ENCODE measurements at places on chromosomes 12 and 14.

GRCh38 chr12:464484-465267 lies 4.9 kb downstream of the B4GALNT3 start:
- DNase-seq: peak; percentile 56

GRCh38 chr12:6978611-6979011 lies 7.9 kb downstream of the EMG1 start:
- no peak for DNase-seq

- no peak for DNase-seq
These were observed 234.9 kb downstream of the KTN1 start for GRCh38 chr14:55814873-55815272.

DNA sequence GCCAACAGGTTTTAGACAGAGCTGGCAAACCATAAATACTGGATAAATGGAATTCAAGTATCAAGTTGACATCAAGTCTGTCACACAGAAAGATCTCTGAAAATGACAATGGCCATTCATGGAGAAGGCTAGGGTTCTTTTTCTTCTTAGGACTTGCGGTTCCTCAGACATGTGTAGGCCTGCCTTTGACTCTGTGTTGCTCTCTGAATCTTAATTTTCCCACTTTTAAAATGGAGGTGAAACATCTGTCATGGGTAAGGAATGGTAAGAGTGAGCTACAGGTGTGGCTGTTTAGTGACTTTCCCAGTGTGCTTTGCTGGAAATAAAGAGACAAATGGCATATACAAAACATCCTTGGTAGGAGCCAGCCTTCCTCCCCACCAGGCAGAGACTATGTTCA lies 79.2 kb downstream of the PTCSC3 start:
- no peak for DNase-seq

DNA sequence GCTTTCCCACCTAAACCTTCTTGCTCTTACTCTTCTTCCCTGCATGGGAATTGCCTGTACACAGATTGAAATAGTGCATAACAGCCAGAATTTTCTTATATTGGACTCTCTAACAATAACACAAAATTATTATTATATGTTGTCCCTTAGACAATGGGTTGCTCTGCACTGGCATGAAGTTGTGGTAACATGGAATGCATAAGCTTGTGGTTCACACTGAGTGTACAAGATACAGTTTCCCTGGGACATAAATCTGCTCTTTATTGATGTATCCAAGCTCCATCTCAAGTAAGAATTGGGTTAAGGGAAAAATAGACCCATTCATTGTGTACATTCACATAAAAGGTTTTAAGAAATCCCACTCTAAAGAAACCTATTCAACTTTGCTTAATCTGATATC lies 114.4 kb upstream of the NTF3 start:
- no peak for DNase-seq

DNA sequence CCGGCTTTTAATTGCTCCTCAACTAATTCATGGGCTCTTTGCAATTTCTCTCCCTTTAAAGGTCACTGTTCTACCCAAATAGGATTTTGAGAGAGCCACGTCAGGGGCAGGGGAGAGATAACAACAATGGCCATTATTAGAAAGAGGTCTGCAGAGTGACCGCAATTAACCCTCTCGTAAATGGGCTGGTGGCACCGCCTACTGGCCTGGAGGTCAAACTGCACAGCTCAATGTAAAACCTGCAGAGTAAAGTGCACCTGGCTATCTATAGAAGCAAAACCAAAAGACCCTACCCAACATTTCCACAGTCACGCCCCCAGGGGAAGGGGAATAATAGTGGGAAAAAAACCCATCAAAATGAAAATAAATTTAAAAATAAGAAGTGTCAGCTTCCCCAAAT lies 21.6 kb upstream of the CLEC4E start:
- DNase-seq: no peak

DNA sequence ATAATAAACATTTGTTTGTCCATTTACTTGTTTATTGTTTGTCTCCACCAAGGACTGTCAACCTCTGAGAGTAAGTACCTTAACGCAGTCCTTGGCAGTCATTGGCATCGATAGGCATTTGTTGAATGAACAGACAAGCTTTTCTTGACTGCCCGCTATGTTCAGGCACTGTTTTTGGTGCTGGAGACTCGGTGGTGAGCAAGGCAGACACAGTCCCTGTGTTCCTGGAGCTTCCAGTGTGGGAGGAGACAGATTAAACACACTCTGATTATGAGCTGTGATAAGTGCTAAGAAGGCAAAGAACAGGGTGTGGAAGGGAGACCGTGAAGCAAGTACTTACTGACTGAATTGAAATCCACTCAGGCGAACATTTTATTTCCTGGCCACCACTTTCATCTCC lies 1.2 kb downstream of the ATP6V0A2 start:
- DNase-seq: no peak

- DNase-seq: no peak
These were observed 129.0 kb upstream of the BCL2L14 start for GRCh38 chr12:11941606-11942337.

DNA sequence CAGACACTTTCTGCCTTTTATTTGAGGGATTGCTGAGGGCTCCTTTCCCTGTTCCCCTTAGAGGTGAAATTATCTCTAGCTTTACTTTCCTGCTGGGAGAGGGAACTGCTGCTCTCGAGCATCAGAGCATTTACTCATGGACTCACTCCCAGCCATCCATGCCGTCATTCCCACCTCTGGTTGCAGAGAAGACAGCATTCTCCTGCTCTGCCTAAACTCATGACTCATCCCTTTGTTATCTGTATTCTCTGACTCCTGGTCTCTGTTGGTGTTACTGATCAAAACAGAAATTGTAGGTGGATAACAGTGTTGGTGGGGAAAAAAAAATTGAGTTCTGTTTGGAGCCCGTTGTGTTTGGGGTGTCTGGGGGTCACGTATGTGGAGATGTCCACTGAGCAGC lies 159.3 kb downstream of the TTC8 start:
- DNase-seq: no peak
